ENCODE measurements at places on chromosomes 7 and 10. TPM values are rescaled to one million over a fixed set of nuclear protein-coding genes. Genes with fewer than 3 reads are reported as not detected.

ADO gene
- total RNA-seq = 15.6 TPM

CPXM2 gene
- total RNA-seq = not detected

TET1 gene
- total RNA-seq = 0.72 TPM

ZNF33A gene
- 4.9 TPM for total RNA-seq

SPDYE2 gene
- not detected for total RNA-seq

MKX gene
- total RNA-seq = not detected

ZNF282 gene
- total RNA-seq = 17.0 TPM

SRRM3 gene
- 12.0 TPM for total RNA-seq

PKD2L1 gene
- total RNA-seq = 0.09 TPM

SH2D4B gene
- 0.10 TPM for total RNA-seq

CHRM2 gene
- not detected for total RNA-seq

ANAPC16 gene
- total RNA-seq = 63.7 TPM

ENO4 gene
- total RNA-seq = 0.14 TPM

SAP25 gene
- 0.39 TPM for total RNA-seq

HECW1 gene
- total RNA-seq = 14.9 TPM

TAS2R60 gene
- total RNA-seq = not detected

KEL gene
- not detected for total RNA-seq

DDIT4 gene
- 190 TPM for total RNA-seq

TACC2 gene
- total RNA-seq = 76.2 TPM

HMX3 gene
- total RNA-seq = not detected

CACNB2 gene
- not detected for total RNA-seq

TMEM176B gene
- 0.11 TPM for total RNA-seq

PLXDC2 gene
- total RNA-seq = 0.06 TPM

STEAP1B gene
- total RNA-seq = not detected

FGFBP3 gene
- 2.7 TPM for total RNA-seq

HOXA13 gene
- 2.6 TPM for total RNA-seq

RELN gene
- total RNA-seq = 0.01 TPM

GPR26 gene
- total RNA-seq = not detected

PLEKHA1 gene
- total RNA-seq = 21.3 TPM

Measured in A549 treated with GW870086 at 1 μM for 4 hours (cell line).